Foreskin keratinocyte (primary cell): ENCODE measurements at places on chromosomes 7 and 10.

- DNase-seq, result peak; percentile 99
Measured at GRCh38 chr10:72320676-72321247, 34.0 kb downstream of the DNAJB12 start.

GRCh38 chr10:5663692-5664427, 2.5 kb downstream of the ASB13 start:
- DNase-seq, result no peak

- peak; percentile 50 for DNase-seq
Measured at GRCh38 chr10:63628526-63629362, 107.5 kb downstream of the REEP3 start.

GRCh38 chr10:84047258-84048010, 91.9 kb upstream of the GHITM start:
- DNase-seq, result no peak
